Hippocampal formation (tissue), 2 donors: ENCODE measurements at places on chromosomes 16 and 17.

- DNase-seq: no peak
These were observed 137.5 kb downstream of the SDK2 start for GRCh38 chr17:73506470-73507435.

DNA sequence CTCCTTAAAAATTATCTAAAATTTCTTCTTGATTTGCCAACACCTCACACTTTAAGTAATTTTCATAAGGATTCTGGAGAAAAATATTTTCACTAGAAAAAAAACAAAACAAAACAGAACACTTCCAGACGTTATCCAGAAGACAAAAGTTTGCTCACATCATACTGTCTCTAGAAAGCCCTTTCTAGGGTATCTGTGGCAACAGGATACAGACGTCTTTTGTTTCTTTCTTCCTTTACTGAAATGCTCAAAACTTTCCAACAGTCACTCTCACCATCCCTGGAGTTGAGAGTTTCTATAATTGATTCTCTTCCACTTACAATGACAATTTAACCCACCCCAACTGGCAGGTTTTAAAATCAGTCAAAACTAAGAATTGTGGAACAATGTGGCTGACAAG lies 2.6 kb downstream of the ZC3H7A start:
- DNase-seq: no peak

- no peak for DNase-seq
These were observed 1.1 kb upstream of the ADGRG1 start for GRCh38 chr16:57627184-57627871.

DNA sequence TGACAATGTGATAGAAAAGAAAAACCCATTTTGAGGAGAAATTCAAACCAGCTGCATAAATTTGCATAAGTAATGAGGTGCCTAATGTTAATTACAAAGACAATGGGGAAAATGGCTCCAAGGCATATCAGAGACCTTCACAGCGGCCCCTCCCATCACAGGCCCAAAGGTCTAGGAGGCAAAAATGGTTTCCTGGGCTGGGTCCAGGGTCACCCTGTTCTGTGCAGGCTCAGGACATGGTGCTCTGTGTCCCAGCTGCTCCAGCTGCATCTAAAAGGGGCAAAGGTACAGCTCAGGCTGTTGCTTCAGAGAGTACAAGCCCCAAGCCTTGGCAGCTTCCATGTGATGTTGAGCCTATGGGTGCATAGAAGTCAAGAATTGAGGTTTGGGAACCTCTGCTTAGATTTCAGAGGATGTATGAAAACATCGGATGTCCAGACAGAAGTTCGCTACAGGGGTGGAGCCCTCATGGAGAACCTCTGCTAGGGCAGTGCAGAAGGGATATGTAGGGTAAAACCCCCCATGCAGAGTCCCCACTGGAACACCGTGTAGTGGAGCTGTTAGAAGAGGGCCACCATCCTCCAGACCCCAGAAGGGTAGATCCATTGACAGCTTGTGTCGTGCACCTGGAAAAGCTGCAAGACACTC lies 40.6 kb downstream of the IKZF3 start:
- no peak for DNase-seq

- no peak for DNase-seq
These were observed 121.1 kb downstream of the SPACA3 start for GRCh38 chr17:33112763-33113162.

- DNase-seq: no peak
These were observed 99.7 kb upstream of the HAS3 start for GRCh38 chr16:69005641-69006355.

- DNase-seq: no peak
These were observed 46.0 kb downstream of the FOXK2 start for GRCh38 chr17:82565551-82565950.

- no peak for DNase-seq
These were observed 34.9 kb downstream of the NDEL1 start for GRCh38 chr17:8470447-8471047.

DNA sequence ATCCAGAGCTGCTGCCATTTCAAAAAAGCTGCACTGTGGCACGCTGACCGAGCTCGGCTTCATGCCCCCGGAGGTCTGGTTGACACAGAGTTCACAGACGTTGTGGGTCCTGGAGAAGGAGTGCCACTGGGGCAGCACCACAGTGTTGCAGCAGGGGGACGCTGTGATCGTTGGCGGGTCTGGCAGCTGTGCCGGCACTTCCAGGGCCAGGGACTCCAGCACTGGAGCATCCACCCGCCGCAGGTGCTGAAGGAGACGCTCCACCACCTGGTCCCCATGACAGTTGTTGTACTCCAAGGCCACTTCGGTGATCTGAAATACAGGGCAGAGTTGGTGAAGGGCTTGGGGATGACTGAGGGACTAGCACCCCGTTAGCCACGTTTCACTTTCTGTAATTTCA lies 23.5 kb downstream of the SNN start:
- no peak for DNase-seq

DNA sequence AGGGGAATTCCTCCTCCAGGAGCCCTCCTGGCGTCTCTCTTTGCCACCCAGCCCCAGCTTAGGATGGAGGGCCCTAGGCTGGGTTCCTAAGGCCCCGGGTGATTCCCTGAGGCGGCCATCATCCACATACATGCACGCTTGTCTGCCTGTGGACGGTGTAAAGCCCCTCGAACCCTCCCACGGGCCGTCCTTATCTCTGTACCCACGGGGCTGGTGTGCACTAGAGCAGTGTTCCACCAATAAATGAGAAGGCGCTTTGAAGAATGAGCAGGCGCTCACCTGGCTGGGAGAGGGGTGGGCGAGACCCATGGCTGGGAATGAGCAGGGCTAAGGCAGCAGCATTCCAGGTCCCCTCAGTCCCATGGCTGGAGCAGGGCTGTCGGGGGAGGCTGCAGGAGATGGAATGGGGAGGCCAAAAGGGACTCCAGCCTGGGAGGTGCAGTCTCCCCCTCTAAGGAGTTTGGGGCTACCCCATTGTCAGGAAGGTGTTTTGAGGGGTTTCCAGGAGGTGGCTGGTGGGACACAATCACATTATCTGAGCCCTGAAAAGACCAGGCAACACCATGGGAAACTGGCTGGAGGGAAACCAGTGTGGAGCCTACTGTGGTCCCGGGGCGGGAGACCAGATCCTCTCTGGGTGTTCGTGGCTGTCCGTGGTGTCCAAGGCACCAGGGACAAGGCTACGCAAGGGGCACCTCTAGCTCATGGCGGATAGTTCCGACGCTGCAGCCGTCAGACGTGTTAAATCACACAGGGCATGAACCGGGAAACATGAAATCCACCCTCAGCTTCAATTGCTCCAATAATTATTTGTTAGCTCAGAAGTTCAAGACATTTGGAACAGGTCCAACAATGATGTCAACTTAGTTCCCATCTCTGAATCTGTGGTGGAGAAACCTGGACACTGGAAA lies 87.5 kb upstream of the DNAH17 start:
- DNase-seq: no peak

- DNase-seq: no peak
These were observed 39.6 kb downstream of the PKD1 start for GRCh38 chr16:2095918-2096582.

- no peak for DNase-seq
These were observed 23.0 kb downstream of the ATF7IP2 start for GRCh38 chr16:10408824-10409381.

DNA sequence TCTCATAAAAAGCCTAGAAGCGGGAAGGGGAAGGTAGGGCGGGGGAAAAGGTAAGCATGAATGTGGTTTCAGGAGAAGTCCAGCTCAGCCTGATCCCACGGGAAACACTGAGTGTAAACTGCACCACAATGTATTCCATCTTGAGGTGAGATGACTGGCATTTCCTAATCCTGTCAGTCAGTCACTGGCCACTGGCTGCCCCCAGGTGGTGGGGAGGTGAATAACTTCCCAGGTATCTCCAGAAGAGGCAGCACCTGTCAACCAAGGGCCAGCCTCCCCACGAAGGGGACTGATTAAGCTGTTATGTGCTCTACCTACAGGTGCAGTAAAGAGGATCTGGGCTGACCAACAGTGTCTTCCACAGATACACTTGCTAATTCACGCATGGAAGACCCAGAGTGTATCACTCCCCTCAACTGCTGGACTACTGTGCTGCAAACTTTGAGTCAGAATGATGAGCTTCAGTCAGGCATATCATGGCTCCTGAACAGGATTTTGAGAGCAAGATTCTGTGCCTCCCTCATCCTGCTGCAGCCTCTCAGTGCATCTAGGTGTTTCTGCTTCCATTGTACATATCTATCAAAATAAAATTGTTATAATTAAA lies 108.5 kb upstream of the CCL2 start:
- DNase-seq: no peak

GRCh38 chr17:77546772-77547241 lies 406.0 kb downstream of the SEC14L1 start:
- no peak for DNase-seq

- DNase-seq: no peak
These were observed 172.9 kb downstream of the AATF start for GRCh38 chr17:37121616-37122015.

DNA sequence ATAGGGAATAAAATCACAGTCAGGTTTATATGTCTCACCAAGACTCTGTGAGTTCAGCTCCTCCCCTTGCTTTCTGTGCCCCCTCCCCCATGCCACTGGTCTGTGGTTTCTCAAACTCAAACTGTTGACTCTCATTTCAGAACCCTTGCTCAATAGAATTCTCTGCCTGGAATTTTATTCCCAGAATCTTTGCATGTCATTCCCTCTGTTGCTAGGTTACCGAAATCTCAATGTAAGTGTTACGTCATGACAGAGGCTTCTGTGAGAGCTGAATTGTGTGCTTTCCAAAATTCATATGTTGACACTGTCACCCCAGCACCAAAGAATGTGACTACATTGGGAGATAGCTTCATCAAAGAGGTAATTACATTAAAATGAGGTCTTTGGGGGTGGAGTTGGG lies 1938.8 kb downstream of the TP53TG3F start:
- no peak for DNase-seq

GRCh38 chr16:67240506-67240905 lies 6.8 kb downstream of the FHOD1 start:
- no peak for DNase-seq

GRCh38 chr16:72172105-72173034 lies at the start of gene PMFBP1:
TSS of gene PMFBP1 (minus strand) at chr16:72172155. CDS start at chr16:72171208, 947 bp downstream.
- DNase-seq: peak; percentile 59

GRCh38 chr16:80587071-80587470 lies 46.3 kb downstream of the DYNLRB2 start:
- DNase-seq: no peak

- no peak for DNase-seq
These were observed 7.5 kb downstream of the IL4R start for GRCh38 chr16:27321013-27321915.

GRCh38 chr16:88504489-88505404 lies 51.7 kb downstream of the ZFPM1 start:
- DNase-seq: no peak

DNA sequence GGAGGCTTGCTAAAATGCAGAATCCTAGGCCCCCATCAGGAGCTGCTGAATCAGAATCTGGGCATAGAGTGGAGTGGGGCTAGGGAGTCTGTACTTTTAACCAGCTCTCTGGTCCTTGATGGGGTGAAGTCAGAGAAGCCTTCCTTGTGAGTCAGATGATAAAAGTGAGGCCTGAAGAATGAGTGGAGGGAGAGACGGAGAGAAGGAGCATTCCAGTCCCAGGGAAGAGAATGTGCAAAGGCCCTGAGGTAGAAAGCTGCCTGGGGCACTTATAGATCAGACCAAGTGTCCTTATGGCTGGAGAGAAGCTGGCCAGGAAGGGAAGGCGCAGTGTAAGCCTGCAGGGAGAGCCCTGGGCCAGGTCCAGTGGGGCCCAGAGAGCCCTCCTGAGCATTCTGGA lies 235.1 kb upstream of the NLRP1 start:
- no peak for DNase-seq

GRCh38 chr17:27049104-27049784 lies 244.7 kb upstream of the WSB1 start:
- DNase-seq: no peak

DNA sequence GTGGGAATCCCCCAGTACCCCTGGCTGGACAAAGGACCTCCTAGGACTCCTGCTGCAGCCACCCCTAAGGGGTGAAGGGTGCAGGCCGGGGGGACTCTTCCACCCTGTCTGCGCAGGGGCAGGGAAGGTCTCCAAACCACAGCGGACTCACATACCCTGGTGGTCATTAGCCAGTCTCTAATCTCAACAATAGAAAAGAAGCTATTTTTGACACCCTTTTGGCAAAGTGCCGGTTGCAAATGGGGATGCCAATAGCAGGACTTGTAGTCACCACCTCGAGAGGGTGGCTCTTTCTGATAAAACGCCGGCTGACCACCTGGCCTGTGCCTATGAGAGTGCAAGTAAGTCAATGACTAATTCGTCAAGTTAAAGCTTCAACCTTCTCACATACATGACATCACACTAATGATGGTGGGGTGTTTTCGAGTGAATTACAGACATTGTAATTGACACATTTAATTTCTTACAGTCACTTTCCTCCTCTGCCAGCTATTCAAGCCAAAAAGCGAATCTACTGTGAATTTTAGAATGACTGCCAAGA lies 23.1 kb upstream of the DNAH17 start:
- DNase-seq: no peak

DNA sequence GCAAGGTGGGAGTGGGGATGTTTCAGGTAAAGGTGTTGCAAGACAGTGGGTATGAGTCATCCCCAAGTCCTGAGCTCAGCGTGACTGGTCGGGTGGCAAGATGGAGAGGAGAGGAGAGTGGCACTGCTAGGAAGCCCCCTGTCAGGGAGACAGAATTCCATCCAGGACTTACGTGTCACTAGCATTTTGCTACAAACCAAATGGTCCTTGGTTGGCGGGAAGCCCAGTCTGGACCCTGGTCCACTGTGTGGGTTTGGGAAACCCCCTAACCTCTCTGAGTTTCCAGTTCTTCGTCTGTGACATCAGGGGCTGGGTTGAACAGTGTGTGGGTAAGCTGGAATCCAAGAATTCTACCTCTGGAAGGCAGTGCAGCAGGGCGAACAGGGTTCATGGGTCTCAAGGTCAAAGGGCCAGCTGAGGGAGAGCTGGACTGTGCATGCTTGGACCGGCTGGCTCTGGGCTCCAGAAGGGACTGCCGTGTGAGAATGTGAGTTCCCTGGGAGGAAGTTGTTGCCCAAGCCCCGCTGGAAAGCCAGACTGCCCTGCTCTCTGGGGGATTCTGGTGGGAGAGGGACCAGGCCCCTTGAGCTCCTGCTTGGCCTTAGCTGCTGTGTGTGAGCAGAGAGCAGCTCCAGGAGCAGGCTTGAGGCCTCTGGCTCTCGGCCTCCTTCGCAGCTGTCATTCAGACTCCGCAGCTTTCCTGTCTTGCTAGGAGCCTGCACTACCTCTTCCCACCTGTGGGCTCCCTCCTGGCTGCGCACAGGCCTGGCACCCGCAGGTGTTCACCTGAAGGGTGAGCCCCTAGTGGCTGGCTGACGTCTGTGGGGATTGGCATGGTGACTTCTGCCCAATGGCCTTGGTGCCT lies 84.6 kb downstream of the NT5M start:
- DNase-seq: no peak
